ENCODE measurements at places on chromosomes 2 and 18. TPM values are rescaled to one million over a fixed set of nuclear protein-coding genes. Genes with fewer than 3 reads are reported as not detected.

Gene MAIP1
- total RNA-seq = 20.2 TPM

Gene MOCOS
- total RNA-seq = 11.8 TPM

Gene RIF1
- total RNA-seq = 41.4 TPM

Gene CFC1
- not detected for total RNA-seq

Gene EFR3B
- 1.4 TPM for total RNA-seq

DNA sequence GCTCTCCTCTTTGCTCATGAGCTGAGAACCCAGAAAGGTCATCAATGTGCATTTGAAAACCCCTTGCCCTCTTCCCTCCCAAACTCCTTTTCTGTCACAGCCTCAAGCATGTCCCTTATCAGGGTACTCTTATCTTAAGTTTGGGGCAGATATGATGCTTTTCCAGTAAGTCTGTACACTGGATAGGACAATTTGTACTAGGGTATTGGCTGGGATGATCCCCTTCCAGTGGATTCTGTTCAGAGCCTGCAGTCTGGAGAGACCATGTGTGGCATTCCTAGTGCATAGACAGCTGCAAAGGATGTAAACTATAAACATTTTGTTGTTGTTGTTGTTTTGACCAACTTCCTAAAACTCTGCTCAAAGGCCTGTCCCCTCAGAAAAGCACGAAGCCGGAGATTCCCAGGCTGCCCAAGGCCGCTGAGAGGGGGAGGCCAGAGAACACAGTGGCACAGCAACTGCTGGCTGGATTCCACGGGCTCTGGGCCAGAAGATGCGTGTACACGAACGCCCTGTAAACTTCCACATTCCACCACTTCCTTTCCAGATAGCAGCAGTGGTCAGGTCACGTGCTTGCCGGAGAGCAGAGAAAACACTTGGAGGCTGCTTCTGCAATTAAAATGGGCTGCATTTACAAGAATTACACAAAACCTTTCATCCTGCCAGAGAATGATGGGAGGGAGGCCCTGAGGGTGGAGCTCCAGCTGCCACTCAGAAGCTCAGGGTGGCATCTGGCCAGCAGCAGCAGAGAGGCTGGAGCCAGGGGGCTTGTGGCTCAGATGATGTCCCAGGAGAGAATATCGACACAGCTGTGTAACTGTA is 42.1 kb downstream of the BMP10 start:
- peak; percentile 64 for DNase-seq

DNA sequence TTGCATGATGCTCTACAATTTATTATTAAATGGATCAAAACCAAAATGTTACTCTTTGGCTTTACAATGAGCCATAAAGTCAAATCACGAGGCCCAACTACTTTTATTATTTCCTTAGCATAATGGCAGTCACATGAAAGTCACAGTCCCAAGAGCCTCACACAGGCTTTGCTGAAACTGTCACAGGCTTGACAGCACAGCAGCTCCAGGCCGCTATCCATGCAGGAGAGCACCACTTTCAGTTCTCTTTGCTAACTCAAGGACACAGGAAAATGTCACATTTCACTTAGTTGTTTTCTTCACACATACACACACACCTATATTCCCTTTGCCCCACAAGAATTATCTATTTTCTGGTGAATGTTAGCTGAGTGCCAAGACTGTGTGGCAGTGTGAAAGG is 11.1 kb upstream of the MSGN1 start:
- no peak for DNase-seq

DNA sequence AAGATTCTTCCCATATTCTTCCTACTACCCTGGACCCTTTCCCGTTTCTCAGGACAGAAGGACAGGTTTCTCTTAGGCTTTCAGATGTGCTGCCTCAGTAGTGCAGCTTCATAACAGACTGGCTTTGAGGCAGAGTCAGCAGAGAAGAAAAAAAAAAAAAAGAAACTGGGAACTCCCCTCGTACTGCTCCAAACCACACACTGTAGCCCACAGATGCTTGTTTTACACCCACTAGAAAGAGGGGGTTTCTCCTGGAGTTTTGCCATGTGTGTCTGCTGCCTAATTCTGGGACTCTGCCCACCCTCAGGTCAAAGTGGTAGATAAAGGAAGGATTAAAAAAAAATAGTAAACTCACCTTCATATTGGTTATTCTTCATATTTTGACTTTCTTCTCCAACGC is 95.9 kb downstream of the NCOA1 start:
- no peak for DNase-seq

DNA sequence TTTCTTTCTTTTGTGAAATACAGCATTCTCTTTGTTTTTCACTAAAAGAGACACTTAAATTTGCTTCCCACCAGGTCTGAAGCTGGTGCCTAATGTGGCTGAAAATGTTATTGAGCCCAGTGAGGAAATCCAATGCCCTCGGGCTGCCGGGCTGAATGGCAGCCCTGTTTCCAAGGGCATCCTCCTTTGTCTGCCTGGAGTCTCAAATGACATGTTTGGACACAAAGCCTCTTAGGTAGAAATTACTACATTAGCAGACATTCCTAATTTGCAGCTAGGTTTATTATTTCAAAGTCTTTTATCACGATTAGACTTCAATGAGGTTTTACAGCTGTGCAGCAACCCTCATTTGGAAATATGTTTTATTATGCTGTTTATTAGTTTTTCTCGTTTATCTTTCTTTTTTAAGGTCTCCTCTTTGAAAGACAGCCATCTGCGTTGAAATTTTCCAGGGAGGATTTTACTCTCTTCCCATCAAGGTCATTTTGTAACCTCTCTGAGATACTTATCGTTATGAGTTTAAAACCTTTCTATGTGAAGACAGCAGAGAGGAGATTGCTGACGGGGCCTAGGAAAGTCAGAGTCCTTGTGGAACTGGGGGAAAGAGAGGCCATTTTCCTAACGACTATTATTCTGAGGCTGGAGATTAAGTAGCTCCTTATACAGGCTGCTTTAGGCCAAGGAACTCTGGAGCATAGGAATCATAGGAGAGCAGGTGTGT is 59.0 kb upstream of the ZNF532 start:
- DNase-seq = no peak

DNA sequence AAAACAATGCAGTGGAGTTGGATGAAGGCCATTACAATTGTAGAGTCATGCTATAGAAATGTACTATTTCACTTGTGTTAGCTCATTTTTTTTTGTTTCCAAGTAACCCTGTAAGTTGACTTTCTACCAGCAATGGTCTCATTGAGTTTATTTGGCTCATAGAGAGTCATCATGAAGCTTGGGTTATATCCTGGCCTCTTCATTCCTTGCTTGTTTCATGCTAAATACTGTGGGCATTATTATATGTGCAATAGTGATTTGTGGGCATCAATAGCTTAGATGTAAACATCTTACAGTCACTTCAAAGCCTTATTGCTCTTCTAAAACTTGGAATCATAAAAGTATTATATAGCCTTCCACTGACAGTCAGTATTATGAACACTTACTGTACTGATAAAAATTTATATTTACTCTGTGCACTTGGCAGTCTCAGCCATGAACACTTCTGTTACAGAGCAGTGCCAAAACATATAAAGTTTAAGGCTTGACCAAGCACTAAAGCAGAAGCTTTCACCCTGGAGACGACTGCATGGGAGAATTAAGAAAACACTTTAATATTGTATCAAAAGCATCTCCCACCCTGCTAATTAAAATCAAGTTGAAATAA is 751.2 kb downstream of the SATB2 start:
- DNase-seq = no peak

- DNase-seq = no peak
These were observed 142.5 kb downstream of the NCK2 start for GRCh38 chr2:105887256-105887655.

GRCh38 chr2:10120877-10121574 is 1.5 kb upstream of the RRM2 start:
- DNase-seq = no peak

DNA sequence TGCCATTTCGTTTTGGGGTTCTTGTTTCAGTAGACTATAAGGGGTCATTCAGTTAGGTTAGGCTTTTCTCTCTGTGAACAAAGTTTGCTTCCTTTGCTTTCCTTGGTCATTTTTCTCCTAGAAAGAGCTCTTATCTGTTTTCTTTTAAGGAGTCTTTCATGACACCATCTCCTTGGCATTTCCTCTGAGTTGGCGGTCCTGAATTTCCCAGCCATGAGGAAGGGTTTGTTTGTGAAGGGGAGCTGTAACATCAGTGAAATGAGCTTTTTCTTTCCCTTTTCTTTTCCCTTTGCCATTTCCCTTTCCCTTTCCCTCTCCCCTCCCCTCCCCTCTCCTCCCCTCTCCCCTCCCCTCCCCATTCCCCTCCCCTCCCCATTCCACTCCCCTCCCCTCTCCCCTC is 61.7 kb downstream of the MAP4K4 start:
- no peak for DNase-seq

- DNase-seq = no peak
These were observed 173.6 kb downstream of the BCL2 start for GRCh38 chr18:63145851-63146555.
